ENCODE measurements at places on chromosomes 11 and 22.
A peak's percentile ranks its signal among the peaks of the same experiment; 100 is the strongest.

DNA sequence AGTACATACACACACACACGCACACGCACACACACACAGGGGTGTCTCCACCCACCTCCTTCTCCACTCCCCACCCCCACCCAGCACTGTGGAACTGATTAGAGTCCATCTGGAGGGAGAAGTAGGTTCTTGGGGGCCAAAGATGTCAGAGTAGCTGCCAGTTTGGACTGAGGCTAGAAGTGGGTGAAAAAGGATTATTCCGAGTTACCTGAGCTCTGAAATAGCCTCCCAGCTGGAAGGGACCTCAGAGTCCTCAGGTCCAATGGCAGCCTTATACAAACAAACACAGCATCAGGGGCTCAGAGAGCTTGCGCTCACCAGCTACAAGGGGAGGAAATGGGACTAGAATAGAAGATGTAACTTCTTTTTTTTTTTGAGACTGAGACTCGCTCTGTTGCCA is 20.8 kb downstream of the IL10RA start:
- DNase-seq = no peak

DNA sequence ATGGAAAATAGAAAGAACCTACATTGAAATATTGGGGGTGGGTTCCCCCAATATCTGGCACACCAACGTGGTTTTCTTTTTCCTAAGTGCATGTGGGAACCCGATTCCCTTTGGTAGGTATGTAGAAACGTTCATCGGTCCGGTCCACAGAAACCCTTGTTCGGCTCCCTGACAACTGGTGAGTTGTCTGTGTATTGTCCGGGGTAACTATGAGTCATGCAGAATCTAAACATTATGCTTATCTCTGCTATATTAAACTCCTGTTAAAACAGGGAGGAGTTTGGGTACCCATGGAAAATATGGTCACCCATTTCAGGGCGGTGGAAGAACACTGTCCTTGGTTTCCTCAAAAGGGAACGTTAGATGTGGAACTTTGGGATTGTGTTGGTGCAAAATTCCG is 25.1 kb upstream of the ALDH3B2 start:
- no peak for DNase-seq

- DNase-seq = no peak
Observed at GRCh38 chr11:117217141-117218084, 14.5 kb downstream of the PCSK7 start.

- DNase-seq = no peak
Observed at GRCh38 chr22:41838842-41839618, 6.1 kb downstream of the SREBF2 start.

- no peak for DNase-seq
Observed at GRCh38 chr11:69656536-69657455, 15.8 kb downstream of the CCND1 start.

GRCh38 chr11:77233011-77233410 is 68.5 kb downstream of the GDPD4 start:
- DNase-seq = no peak

DNA sequence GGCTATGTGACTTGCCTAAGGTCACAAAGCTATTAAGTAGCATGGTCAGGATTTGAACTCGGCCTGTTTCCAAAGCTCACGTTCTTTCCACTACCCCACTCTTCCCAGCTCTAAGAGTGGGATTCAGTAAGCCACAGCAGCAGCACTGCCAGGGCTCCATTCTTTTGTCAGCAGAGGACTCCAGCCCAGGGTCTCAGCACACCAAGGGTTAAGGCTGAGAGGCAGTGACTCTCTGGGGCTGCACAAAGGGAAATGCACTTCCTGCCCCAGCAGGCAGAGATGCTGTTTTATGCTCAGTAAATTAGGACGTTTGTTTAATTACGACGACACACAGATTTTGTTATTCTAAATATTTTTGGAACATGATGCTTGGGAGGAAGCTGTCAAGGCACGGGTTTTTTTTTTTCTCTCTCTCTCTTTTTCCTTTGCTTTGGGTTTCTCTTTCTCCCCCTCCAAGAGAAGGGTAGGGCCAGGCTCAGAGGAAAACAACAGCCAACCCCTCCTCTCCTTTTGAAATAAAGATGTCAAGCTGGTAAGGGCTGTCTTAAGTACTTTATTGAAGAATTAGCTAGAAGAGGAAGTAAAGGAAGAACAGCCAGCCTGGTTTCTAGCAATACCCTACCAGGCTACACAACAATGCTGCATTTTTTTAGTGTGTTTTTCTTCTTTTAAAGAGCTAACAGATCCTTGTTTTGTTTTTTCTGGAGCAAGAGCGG is 2.8 kb downstream of the MYH9 start:
- DNase-seq = peak; percentile 34

- no peak for DNase-seq
Observed at GRCh38 chr22:50008151-50009040, 4.2 kb downstream of the IL17REL start.

GRCh38 chr22:40975366-40975765 is 24.2 kb downstream of the RBX1 start:
- DNase-seq = no peak

GRCh38 chr22:43013355-43014315 is 1.3 kb downstream of the PACSIN2 start:
- DNase-seq = peak; percentile 63

- no peak for DNase-seq
Observed at GRCh38 chr22:38925571-38926041, 31.8 kb upstream of the APOBEC3A start.

Measured in suppressor macrophage treated with lipopolysaccharide for 4 hours (primary cell).